Cortex of kidney (tissue), 1 donor: ENCODE measurements at places on chromosomes 3 and 15.

DNA sequence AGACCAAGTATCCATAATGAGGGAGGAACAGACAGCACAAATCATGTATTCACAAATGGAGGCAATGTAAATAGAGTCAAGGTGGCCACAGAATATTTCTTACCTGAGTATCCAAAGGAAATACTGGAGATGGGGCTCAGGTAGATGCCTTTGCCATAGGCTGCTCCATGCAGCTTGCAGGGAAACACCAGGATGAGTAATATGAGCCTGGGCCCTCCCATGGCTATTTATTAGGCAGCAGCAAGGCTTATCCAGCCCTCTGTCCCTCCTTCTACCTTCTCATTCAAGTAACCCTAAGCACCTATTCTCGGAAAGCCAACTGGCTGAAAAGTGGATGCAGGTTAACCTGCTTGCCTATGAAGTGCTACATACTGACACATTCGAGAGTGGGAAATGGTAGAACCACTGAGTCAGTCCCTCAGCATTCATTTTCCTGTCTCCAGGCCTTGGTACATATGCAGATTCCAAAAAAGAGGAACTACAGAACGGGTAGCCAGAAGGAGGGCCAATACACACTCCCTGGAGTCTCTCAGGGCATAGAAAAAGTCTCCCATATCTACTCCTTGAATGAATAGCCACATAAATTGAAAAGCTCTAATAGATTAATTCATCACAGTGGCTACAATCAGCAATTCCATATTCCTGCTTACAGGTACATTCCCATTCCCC is 18.3 kb upstream of the PKM start:
- no peak for DNase-seq

- DNase-seq = no peak
These were observed 46.9 kb downstream of the SFMBT1 start for GRCh38 chr3:52998771-52999513.

DNA sequence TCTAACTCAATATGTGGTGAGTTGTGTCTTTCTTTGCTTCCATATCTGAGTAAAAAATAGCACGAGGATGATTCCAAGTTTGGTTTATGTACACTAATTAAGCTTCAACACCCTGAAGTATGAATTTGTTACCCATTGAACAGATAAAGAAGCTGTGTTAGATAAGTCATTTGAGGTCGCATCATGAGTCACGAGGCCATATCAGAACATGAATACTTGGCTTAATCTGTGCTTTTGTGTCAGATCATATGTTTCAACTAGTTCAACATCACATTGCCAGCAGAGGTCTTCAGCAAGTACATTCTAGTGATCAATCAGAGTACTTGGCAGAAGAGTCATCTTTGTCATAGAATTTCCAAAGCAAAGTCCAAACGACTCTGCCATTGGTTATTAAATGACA is 26.3 kb upstream of the MITF start:
- no peak for DNase-seq

DNA sequence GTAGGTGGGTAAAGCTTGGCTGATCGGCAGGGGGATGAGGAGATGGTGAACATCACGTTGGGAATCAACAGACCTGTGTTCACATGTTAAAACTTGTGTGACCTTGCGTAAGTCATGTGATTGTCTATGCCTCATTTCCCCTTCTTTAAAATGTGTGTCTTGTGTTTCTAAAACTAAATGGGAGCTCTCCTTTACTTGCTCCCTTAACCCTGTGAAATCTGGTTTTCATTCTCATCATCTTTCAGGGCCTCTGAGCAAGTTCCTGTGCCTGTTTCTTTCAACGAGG is 29.7 kb upstream of the IREB2 start:
- no peak for DNase-seq

DNA sequence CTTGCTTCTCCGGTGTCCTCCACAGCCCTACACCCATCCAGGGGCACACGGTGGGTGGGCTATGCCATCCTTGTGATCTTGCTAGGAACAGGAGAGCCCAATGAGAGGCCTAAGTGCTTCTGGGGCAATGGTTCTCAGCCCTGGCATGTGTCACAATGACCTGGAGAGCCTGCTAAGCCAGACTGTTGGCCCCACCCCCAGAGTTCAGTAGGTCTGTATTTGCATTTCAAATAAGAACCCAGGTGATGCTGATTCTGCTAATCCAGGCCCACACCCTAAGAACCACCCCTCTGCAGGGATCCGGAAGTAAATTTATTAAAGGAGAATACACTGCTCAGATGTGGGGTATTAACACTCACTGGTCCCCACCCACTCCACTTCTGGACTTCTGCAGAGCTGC is 57.9 kb downstream of the RORA start:
- no peak for DNase-seq

GRCh38 chr3:152190636-152191183 is 78.0 kb upstream of the MBNL1 start:
- no peak for DNase-seq

DNA sequence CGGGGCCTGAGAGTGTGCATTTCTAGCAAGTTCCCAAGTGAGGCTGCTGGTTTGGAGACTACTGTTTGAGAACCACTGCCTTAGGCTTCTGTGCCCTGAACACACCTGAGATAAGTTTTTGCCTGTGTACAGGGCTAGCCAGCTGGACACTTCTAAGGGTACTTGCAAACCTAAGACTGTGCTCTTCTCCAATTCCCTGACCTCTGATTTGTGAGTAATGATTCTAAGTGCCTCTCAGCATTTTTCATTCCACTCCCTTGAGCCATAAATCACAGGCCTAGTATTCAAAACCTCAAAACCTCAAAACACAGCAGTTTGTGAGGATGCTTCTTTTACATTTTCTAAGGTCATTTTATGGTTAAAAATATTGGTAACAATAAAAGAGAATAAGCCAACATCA is 148.4 kb downstream of the CHST2 start:
- DNase-seq = no peak

- DNase-seq = no peak
These were observed 29.9 kb downstream of the SLC28A1 start for GRCh38 chr15:84914351-84914750.

- DNase-seq = no peak
These were observed 74.9 kb downstream of the TIPARP start for GRCh38 chr3:156749244-156749643.

DNA sequence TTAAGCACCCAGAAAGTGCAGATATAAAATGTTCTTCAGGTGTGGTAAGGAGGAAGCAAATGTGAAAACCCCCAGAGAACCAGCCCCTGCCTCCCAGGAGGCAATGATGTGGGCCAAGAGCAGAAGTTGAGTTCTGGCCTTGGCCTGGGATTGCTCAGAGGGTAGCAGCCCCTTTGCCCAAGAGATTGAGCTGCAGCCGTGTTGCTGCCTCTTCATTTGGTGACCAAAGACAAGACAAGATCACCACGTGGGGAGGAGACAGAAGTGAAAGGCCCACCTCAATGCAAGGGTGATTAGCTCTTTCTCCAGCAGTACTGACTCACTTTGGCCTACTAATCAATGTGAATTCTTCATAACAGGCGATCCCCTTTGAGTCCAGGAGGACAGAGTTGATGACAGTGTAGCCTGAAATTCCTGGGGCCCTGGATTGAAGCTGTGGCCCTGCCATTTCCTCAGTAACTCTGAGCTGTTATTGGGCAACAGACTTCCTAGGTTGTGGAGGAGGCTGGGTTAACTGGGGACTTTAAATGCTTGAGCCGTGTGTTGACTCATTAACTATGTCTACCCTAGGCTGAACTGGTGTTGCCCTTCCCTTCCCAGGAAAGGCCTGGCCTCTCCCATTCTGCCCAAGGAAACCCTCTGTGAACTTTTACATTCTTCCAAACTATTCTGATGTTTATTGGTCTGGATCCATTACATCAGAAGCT is 86.5 kb downstream of the ST6GAL1 start:
- no peak for DNase-seq

DNA sequence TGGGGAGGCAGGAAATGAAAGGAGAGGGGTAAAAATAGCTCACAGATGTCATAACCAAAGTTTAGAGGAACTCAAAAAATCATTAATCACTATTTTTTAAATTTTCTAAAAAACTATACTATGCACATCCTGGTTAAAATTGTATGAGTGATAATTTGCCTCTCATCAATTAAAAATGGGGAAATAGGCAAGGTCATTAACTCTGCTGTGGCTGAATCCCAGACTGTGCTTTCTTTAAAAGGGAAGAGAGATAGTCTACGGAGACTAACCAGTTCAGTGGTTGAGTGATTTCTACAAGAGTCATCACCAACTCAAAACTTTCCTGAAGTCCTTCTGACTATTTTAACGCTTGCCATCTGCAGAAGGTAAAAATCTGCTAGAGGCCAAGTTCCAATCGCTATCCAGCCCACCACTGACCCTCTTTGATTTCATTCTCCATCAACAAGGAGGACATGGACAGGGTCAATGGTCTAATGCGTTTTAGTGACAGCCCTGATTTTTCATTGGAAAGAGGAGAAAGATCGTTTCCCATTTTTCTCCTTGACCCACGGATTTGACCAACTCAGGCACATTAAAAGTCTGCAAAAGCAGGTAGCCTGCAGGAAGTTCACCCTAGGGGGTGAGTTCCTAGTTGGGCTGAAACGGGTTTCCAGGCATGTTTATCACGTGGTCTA is 850 bp downstream of the SUCLG2 start:
- DNase-seq = no peak

DNA sequence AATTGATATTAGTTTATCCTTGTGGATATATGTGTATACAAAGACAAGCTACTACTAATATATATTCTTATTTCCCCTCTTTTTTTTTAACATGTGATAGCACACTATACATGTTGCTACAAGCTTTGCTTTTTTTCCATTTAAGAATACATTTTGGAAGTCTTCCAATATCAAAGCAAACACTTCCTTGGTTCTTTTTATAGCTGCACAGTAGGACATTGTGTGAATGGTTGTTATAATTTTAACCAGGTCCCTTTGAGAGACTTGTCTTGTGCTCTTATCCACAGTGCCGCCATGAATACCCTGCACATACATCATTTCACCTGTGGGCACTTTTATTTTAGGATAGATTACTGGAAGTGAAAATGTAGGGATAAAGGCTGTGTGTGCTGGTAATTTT is 88.7 kb downstream of the CACNA2D3 start:
- no peak for DNase-seq

GRCh38 chr3:181966393-181966792 is 254.7 kb downstream of the SOX2 start:
- DNase-seq = no peak

DNA sequence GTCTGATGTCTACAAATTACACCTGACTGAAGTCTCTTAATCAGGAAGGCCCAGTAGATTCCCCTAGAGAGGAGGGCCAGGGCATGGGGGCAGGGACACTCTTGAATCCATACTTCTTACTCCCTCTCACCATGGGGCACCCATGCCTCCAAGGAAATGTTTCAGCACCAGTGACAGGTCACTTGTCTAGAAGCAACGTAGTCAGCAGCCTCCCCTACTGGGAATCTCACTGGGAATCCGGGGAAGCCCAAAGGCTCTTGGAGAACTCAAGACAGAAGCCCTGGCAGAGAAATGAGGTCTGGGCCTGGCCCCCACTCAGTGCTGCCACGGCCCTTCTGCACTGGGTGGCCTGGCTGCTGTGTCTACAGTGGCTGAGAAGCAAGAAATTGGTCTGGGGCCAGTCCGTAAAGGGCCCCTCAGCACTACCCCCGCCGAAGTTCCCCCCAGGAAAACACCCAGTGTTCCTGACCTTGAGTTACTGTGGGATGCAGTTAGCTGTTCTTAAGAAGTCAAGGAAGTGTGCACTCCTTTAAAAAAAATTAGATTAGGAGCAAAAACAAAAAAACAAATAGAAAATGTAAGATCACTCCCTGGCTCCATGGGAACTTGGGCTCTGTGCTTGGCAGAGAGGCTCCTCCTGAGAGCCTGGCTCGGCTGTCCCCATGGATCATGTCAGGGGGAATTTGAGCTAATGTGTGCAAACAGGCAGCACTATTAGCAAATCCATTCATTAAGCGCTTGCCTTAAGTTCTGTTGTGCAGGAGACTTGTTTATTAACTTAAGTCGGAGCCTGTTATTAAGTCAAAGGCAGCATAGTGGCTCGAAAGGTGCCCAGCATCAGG is 5.4 kb upstream of the LINGO1 start:
- no peak for DNase-seq

DNA sequence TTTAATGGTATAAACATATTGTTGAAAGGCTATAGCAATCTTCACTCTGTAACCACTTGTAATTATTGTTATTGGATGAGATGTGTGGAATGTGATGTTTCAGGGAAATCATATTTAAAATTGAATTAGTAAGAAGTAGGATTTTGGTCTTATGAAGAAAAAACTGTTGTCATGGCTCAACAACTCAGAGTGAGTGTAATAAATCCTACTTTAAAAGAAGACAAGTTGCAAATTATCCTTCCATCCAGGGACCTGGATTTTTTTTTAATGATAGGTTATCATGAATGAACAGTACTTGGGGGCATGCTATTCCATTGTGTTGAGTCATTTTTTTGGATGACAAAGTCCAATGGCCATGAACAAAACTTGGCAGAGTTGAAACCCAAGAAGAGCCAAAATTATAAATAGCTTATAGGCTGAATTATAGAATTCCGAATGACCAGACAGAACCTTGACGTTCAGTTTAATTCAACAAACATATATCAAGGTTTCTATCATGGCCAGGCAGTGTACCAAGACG is 625.5 kb upstream of the ZNF717 start:
- no peak for DNase-seq

- no peak for DNase-seq
These were observed 9.9 kb downstream of the TRAK1 start for GRCh38 chr3:42101048-42101447.

DNA sequence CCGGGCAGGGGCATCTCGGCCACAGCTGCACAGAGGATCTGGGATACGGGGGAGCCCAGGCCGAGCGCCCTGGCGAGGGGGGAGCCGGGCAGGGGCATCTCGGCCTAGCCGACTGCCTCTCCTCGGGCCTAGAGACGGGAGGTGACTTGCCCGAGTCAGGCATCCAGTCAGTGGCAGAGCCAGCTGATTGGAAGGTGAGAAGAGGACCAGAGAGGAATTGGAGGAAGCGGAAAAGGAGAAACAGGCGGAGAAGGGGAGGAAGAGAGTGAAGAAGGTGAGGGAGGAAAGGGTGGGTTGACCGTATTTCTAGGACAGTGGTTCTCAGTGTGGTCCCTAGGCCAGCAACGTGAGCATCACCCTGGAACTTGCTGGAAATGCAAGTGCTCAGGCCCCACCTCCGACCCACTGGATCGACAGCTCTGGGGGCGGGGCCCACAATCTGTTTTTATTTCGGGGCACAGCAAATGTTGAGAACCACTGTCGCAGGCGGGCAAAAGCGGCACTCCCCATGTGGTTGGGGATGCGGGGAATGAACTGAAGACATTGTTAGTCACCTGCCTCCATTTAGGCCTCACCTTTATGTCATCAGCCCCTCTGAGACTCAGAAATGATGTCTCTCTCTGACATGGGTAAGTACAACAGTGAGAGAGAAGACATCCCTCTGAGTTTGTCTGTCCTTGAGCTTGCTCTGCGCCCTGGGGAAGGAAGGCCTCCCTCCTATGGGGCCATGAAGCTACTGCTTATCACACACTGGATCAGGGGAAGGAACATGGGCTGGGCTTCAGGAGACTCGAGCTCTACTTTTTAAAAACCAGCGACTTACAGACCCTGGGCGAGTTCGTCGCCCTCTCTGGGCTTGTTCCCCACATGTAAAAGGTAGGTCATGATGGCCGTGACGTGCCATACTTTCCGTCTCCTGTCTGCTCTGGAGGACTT is 1.0 kb upstream of the MELTF start:
- DNase-seq = no peak
